ENCODE measurements at places on chromosomes 4 and X.

- DNase-seq, result no peak
Observed at GRCh38 chrX:136476501-136476900, 11.2 kb upstream of the BRS3 start.

DNA sequence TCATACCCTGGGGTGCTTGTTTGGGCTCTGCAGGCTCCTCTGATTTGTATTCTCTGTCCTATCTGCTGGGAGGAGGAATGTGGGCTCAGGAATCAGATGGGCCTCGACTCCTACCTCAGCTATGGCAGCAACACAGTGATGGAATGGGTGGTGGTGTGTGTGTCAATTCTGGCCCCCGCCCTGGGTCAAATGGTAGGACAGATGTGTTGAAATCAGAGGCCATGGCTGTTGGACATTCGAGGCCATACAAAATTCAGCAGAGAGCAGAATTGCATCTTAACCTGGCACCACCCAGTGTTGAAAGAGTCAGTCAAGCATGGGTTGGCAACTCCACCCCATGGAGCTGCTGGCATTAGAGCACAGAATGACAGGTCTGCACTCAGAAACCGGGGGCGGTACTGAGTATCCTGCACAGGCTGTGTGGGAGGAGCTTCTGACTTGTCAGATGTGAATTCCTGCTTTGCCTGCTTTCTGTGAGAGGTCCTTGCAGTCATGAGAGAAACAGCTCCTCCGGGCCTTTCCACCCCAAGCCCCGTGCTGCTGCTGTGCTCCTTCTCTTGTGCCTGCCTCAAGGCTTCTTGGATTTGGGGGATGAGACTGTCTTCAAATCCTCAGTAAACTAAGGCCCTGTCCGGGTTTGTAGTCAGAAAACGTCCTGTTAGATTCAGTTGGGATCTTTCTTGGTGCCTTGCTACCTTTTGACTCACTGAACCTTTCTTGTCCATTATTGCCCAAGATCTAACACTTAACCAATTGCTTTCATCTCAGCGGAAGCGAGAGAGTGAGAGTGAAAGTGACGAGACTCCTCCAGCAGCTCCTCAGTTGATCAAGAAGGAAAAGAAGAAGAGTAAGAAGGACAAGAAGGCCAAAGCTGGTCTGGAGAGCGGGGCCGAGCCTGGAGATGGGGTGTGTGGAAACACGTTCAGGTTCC, 13.0 kb downstream of the DKC1 start:
- no peak for DNase-seq

GRCh38 chrX:85379174-85379907, at the start of gene POF1B:
TSS of gene POF1B (minus strand) at chrX:85379665. CDS start at chrX:85379454, 211 bp downstream.
- DNase-seq, result no peak

DNA sequence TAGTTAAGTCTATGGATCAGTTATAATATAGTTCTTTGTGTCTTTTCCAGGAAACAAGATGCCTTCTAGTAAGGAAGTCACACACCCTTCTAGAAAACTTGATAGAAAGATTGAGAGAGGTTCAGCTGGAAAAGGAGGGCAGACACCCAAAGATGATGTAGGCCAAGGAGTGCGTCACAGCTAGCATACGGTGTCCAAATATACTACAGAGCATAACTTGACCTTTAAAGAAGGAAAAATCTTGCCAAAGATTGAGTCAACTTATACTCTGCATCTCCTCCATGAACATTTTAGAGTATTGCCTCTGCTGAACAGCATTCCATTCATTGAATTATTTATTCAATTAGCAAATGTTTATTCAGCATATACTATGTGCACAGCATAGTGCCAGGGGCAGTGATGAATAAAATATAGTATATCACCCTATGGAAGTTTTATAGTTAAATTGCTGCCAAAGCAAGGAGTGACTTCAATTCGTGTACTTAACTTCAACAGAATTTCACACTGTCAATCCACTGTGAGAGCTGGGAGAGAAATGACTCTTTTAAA, 51.9 kb upstream of the SLC6A14 start:
- no peak for DNase-seq

DNA sequence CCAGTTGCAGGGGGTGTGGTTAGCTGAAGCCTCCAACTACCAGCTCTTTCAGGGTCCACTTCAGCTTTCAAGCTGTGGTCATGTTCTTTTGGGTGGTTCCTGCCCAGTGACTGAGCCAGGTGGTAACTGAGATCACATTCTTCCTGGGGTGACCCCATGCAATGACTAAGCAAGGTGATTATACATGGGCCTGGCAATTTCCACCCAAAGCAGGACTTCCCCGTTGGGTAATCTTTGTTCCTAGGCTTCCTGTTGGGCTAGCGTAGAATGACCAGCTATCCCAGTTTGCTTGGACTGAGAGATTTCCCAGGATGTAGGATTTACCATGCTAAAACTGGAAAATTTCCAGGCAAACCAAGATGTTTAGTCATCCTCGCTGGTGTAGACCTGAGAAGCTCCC, 18.4 kb upstream of the MAGEB17 start:
- no peak for DNase-seq

DNA sequence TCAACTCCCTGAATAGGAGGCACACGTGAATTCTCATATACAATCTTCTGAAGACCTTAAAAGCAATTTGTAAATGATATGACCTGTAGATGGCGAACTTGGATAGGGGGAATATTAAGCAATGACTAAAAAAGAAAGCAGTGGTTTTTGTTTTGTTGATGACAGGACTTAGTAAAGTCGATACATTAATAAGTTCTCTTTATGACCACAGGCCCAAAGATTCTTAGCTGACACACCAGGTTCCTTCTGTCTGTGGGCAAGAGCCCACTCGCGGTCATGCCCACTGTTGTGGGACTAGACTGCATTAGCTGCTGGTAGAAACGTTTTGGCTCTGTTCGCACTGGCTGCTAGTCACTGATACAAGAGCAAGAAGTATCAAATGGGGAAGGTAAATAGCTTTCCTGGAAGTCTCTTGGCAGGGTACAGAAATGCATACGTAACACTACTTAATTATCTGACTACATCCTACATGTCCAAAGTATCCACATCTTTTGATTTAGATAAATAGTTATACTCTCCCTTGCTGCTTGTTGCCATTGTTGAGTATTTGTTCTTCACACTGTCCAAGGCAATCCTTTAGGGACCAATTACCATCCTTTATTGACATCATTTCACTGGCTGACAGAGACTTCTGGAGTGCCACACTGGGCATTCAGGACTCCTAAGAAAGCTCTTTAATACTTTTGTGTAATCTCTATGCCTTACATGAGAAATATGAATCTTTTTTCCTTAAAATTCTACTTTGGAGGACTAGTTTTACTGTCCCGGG, 31.0 kb downstream of the ALPK1 start:
- peak; percentile 59 for DNase-seq

DNA sequence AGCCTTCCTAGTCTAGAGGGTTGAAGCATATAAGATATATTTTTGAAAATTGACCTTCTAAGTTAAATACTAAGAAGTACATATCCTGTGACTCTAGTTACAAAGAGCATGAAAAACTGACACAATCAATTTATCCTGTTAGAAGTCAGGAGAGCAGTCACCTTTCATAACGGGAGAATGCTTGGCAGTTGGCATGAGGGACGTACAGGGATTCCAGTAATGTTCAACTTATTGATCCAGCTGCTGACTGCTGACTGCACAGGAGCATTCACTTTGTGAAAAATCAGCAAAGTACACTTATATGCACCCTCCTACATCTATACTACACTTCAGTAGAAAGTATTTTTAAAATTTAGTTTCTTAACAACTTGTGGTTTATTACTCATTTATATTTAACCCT, 4.2 kb downstream of the ADAMTS3 start:
- DNase-seq, result no peak

DNA sequence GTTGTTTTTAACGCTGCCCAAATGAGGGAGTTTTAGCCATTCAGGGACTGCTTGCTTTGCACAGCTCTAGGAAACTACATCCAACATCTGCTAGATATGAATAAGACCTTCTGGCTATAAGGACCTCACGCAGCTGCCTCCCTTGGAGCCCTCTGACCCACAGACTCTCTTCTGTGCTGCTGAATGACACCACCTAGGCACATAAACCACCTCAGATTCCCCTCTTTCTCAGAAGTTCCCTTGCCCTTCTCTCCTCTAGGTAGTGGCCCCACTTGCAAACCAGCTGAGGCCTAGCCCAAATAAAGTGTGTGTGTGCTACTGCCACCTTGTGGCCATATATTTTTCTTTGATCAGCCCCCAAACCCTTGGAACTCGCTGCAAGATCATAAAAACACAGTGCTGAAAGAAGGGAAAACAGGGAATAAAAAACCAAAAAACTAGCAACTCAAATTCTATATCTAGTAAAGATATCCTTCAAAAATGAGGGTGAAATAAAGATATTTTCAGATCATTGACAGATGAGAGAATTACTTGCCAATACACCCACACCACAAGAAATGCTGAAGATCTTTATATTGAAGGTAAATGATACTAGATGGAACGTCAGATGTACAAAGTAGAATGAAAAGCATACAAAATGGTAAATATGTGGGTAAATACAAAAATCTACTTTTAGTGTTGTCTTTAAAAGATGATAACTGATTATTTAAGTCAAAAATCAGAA, 265.9 kb downstream of the ADAMTS3 start:
- peak; percentile 4 for DNase-seq

DNA sequence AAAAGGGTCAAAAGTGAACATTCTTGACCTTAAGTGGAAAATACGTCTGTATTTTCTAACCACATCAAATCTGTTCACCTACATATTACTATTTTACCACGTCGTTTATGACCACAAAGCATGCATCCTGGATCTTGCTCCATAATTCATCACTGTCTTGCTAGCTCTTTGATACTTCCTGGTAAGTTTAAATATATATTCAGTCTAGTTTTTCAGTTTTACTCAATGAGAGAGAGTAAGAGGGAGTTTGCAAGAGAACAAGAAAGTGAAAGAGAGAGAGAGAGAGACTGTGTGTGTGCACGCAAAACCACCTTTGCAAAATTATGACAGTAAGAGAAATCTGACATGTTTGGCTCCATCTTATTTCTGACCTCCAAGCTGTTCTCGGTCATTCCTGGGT, 173.7 kb upstream of the GALNTL6 start:
- no peak for DNase-seq

GRCh38 chr4:5722328-5722727, 11.3 kb downstream of the EVC start:
- DNase-seq, result no peak

DNA sequence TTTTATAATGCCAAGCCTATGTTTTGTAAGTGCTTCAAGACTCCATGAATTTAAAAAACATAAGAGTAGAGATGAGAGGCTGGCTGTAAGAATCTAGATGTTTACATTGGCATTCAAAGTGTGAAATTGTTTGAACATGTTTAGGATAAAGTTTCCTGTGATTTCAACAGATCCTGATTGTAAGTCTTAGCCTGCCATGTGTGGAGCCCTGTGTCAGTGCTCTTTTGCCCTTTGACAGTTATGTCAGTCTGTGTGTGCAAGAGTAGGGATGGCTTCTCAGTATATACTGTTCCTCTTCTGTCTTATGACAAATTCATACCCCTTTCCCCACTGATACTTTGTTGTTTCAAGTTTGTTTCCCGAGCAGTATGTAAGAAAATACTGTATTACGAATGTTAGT, 68.2 kb downstream of the USP9X start:
- DNase-seq, result no peak

DNA sequence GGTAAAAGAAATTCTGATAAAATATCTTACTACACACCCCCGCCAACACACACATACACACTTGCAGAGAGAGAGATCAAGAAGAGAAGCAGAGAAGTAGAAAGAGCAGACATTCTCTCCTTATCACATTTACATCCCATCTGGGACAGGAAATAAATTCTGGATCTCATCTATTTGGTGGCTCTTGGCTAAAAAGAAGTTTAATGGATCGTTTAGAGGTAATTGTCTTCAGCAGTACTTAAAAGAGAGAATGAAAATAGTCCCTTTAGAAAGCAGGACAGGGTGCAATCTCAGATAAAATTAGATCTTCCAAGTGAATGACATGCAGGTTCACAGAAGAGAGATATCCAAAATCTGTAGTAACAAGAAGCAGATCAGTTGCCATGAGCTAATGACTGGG, 1392.5 kb downstream of the RAPGEF2 start:
- DNase-seq, result no peak

- DNase-seq, result no peak
Observed at GRCh38 chr4:110364911-110365520, 110.9 kb upstream of the ENPEP start.

DNA sequence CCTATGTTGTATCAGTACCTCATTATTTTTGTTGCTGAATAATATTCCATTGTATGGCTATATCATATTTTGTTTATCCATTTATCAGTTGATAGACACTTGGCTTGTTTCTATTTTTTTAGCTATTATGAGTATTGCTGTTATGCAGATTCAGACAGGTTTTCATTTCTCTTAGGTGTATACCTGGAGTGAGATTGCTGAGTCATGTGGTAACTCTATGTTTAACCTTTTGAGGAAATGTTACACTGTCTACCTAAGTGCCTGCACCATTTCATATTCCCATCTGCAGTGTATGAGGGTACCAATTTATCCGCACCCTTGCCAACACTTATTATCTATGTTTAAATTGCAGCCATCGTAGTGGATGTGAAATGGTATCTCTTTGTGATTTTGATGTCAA, 43.0 kb upstream of the SH3RF1 start:
- no peak for DNase-seq

- no peak for DNase-seq
Observed at GRCh38 chrX:36978886-36979285, 29.3 kb upstream of the FAM47C start.

GRCh38 chr4:8737601-8738279, 133.9 kb downstream of the HMX1 start:
- no peak for DNase-seq

Measured in CD4-positive, alpha-beta T cell treated with Interleukin-1 beta for 1 hour (primary cell).